Activated CD8-positive, alpha-beta memory T cell treated with anti-CD3 and anti-CD28 coated beads, Interleukin-2, amount 10 ng/mL, durations not matched to agents 7 days and 5 days (primary cell): ENCODE measurements at places on chromosomes 5 and 9. TPM values are rescaled to one million over a fixed set of nuclear protein-coding genes. Genes with fewer than 3 reads are reported as not detected.

The PSAT1 gene
- 72.8 TPM for total RNA-seq

- no peak overlapping the region for H3K27ac ChIP-seq
- no peak overlapping the region for H3K4me3 ChIP-seq
- DNase-seq, result no peak
- no peaks in the 10 kb centered on the region for H3K36me3 ChIP-seq
- no peaks in the 10 kb centered on the region for H3K4me1 ChIP-seq
These were observed 33.2 kb downstream of the CDH6 start for GRCh38 chr5:31226651-31227050.

The ADAMTS12 gene
- total RNA-seq, result not detected

GRCh38 chr9:137918331-137919094 lies 40.9 kb downstream of the CACNA1B start:
- no peak overlapping the region for H3K4me3 ChIP-seq
- no peak for DNase-seq
- no peak overlapping the region for H3K27ac ChIP-seq
- no peaks in the 10 kb centered on the region for H3K36me3 ChIP-seq

DNA sequence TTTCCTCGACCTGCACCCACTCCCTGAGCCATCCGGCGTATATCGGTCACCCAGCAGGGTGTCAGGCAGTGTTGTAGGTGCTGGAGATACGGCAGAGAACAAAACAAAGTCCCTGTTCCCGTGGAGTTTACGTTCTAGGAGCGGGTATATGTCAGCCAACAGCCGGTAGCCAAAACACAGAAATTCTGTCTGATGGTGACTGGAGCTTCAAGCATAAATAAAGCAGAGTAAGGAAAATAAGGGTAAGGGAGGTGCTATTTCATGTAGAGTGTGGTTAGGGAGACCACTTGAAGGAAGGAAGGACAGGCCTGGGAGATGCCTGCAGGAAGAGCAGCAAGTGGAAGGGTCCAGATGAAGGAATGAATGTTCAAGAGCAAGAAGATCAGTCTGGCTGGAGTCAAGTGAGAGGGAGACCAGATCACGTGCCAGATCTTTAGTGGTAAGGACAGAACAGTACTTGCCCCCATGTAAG lies 783 bp upstream of the ZFR start:
- peaks cover 31% of the 10 kb centered on the region for H3K4me1 ChIP-seq
- H3K27ac ChIP-seq, result no peak overlapping the region
- H3K36me3 ChIP-seq, result peaks cover 14% of the 10 kb centered on the region
- peaks cover 6% of the 10 kb centered on the region for H3K27me3 ChIP-seq
- H3K4me3 ChIP-seq, result peak overlapping the region; percentile 92

The PCDHA9 gene
- total RNA-seq, result not detected

DNA sequence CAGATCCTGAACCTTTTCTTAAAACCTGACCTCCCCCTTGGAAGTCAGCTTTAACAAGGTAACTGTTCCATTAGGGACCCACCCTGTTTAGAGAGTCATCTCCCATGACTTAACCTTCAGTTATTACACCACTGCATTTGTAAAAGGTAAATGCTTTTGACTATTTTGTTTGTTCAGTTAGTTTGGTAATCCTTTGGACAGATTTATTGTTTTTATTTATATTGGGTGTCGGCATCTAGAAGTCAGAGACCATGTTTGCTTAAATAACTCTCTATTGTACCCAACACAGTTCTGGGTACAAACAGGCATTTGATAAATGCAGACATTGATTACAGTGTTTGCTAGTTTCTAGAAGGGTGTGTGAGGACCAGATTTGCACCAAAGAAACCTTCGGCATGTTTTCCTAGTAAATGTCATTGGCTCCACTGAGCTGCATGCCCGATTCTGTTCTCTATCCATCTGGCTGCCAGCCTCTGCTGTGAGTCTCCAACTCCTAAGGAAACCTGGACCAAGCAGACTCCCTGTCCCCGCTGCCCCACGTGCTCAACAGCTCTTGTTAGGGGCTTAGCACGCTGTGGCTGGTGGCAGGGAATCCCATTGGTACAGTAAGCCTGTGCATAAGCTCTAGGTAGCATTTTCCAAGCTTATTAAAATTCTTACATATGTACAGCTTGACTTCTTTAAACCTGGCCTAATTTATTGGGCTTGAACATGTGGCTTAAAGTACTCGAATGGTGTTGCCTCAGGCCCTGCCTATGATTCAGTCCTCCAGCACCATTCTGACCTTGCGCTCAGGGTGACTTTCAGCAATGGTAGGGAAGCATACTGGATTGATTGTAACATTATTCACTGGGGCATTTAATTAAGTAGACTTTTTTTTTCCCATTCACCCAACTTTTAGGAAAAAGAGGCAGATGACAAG lies 6.6 kb downstream of the PCBD2 start:
- no peak overlapping the region for H3K4me3 ChIP-seq
- H3K27ac ChIP-seq, result no peak overlapping the region
- no peak for DNase-seq
- H3K27me3 ChIP-seq, result no peaks in the 10 kb centered on the region

The FCN2 gene
- total RNA-seq, result not detected

The PFDN1 gene
- total RNA-seq, result 48.9 TPM

The CEP72 gene
- 32.2 TPM for total RNA-seq

DNA sequence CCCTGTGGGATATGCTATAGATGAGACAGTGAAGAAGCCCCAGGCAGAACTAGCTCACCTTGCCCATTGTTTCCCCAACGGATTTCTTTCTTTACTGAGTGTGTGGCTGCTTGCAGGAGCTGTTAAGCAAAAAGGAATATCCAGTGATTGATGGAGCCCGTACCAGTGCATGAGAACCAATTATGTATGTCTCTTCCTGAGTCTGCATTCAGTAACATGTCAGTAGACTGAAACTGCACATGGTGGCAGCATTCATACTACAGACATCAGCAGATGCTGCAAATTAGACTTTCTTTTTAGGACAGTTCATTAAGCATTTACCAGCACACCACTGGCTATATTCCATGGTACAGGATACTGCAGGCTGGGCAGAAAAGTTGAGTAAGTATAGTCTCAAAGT lies 90.3 kb upstream of the PLCXD3 start:
- H3K4me1 ChIP-seq, result no peaks in the 10 kb centered on the region
- no peak for DNase-seq
- no peak overlapping the region for H3K4me3 ChIP-seq
- no peak overlapping the region for H3K27ac ChIP-seq
- H3K27me3 ChIP-seq, result no peaks in the 10 kb centered on the region
- no peaks in the 10 kb centered on the region for H3K36me3 ChIP-seq

The TMOD1 gene
- total RNA-seq, result 0.88 TPM

The PRRC1 gene
- 27.2 TPM for total RNA-seq

DNA sequence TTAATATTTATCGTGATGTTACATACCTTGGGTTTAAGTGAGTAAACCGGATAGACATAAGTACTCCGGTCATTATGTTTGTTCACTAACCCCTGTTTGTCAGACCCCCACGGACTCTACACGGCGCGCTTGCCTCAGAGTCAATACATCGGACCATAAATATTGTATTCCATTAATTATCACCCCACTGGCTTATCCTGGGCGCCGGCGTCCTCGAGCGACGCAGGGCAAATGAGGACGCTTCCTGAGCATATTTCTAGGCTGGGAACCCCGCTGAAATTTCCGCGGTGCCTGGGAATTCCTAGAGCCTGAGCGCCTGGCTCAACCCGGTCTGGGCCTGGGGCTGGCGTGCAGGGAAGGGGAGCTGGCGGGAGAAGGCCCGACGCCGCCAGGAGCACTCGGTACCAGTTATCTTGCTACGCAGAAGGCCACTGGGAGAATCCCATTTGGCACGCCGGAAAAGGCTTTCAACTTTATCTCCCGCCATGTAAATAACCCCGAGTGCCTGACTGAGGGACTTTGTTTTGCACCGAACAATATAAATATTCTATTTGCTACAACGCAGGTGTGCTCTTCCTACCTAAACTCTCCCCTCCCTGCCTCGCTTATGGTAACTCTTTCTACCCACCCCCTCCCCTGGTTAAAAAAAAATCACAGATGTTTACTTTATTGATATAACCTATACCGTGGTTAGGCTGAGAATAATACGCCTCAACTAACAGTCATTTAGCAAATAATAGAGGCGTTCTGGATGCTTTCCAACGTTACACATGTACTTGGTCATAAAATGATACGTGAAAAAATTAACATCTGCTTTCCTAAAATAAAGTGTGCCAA lies 19.4 kb downstream of the NR2F1 start:
- no peak for DNase-seq
- no peak overlapping the region for H3K27ac ChIP-seq
- no peak overlapping the region for H3K4me3 ChIP-seq

- no peaks in the 10 kb centered on the region for H3K4me1 ChIP-seq
- no peaks in the 10 kb centered on the region for H3K36me3 ChIP-seq
- H3K27ac ChIP-seq, result no peak overlapping the region
- H3K27me3 ChIP-seq, result peaks cover 12% of the 10 kb centered on the region
These were observed 9.9 kb downstream of the PAPPA start for GRCh38 chr9:116163293-116164055.

DNA sequence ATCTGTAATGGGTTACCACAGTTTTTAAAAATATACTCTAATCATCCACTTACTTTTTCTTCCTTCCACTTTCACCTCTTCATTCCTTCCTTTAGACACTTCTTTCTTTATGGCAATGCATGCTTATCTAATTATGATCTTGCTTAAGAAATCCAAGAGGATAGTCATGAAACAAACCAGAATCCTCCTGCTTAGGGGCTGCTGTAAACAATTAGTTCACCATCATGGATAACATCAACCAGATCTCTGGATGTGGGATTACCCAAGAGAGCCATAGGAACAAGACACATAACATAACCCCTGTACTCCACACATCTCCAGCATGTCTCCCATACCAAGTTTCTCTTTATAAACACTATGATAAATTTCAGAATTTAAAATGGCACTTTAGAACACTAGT lies 713.4 kb upstream of the PTPRD start:
- H3K4me1 ChIP-seq, result no peaks in the 10 kb centered on the region
- no peaks in the 10 kb centered on the region for H3K27me3 ChIP-seq
- H3K4me3 ChIP-seq, result no peak overlapping the region
- no peaks in the 10 kb centered on the region for H3K36me3 ChIP-seq
- no peak overlapping the region for H3K27ac ChIP-seq

The PDGFRB gene
- 53.3 TPM for total RNA-seq

The TMED9 gene
- total RNA-seq, result 99.9 TPM

DNA sequence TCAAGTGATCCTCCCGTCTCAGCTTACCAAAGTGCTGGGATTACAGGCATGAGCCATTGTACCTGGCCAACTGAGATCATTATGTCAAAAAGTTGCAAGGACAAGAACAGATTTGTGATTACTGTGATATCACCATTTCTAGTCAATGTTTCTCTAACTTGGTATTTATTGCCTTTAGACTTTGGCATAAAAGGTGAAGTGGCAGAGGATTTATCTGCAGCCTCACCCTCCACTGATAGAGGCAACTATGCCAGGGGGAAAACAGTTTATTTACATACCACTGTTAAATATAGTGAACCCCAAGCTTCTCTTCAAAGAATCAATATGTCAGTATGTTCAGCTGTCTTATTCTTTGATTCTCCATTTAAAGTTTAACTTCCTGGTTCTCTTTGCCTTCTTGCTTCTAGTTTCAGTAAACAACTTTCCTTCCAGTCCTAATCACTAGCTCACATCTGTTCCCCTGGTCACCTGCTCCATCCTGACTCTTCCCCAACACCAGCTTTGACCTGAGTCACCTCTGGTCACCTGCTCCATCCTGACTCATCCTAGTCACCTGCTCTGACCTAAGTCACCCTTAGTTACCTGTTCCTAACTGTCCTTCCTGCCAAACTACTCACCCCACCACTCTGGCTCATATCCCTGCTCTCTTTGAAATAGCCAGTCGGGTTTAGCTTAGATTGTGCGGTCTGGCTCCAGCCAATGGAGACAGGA lies 29.9 kb downstream of the SEMA6A start:
- DNase-seq, result no peak
- H3K27me3 ChIP-seq, result peaks cover 3% of the 10 kb centered on the region
- no peaks in the 10 kb centered on the region for H3K36me3 ChIP-seq
- H3K27ac ChIP-seq, result no peak overlapping the region

The CTSV gene
- total RNA-seq, result 0.38 TPM

DNA sequence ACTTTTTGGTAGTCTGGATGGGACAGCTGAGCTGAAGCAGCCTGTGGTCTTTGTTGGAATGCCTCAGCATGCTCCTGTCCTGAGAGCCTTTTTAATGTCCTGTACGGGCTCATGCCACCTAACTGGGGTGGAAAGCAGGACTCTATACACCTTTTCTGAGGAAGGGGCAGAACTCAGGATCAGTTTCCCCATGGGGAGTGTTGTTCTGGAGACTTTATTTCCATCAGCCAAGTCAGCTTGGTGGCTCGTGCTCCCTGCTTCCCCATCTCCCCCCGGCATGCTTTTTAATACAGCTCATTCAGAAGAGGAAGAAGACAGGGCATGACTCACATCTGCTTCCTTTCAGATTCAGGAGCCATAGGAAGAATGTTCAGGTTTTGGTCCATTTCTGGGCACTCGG lies 5.1 kb upstream of the SEPTIN8 start:
- H3K4me1 ChIP-seq, result peaks cover 18% of the 10 kb centered on the region
- no peaks in the 10 kb centered on the region for H3K36me3 ChIP-seq
- no peak overlapping the region for H3K27ac ChIP-seq
- H3K27me3 ChIP-seq, result peaks cover 33% of the 10 kb centered on the region

DNA sequence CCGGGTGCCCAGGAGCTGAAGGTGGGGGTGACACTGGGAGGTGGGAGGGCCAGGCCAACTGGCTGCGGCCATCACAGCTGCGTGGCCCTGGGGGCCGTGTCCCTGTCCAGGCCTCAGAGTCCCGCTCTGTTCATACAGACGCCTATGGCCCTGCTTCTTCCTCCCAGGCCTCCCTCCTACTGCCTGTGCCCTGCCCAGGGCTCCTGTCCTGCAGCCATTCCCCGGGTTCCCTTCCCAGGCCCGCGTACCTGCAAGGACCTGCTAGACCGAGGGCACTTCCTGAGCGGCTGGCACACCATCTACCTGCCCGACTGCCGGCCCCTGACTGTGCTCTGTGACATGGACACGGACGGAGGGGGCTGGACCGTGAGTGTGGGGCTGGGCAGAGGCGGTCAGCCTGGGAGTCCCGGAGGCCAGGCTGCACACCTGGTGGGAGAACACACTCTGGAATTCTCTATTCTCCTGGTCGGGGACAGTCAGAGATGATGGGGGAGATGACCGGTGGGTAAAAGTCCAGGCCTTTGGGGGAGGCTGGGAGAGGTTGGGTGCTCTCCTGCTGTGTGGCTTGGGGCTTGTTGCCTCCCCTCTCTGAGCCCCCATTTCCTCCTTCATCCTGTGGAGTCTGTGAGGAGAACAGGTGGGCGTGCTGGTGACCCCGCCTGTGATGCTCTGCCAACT lies 4.5 kb downstream of the FCN2 start:
- peaks cover 2% of the 10 kb centered on the region for H3K27me3 ChIP-seq
- no peak overlapping the region for H3K27ac ChIP-seq
- no peaks in the 10 kb centered on the region for H3K36me3 ChIP-seq
- DNase-seq, result peak; percentile 19
- no peaks in the 10 kb centered on the region for H3K4me1 ChIP-seq

The TMC1 gene
- not detected for total RNA-seq

DNA sequence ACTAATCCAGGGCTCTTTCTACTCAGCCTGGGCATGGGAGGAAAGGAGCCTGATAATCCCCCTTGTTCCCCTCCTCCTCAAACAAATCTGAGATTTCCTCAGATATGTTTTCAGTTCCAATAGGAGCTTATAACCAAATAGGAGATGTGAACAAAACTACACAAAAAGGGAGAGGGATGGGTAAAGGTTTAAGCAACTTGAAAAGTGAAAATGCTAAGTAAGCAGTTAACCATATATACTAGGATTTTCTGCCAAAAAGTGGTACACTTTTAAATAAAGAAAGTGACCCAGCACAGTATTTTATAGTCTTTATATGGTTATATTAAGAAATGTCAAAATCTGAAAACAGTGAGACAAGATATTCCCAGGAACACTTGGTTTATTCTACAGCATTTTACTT lies 275.7 kb downstream of the BNC2 start:
- no peaks in the 10 kb centered on the region for H3K4me1 ChIP-seq
- no peaks in the 10 kb centered on the region for H3K27me3 ChIP-seq
- no peaks in the 10 kb centered on the region for H3K36me3 ChIP-seq
- no peak for DNase-seq
- H3K27ac ChIP-seq, result no peak overlapping the region
- no peak overlapping the region for H3K4me3 ChIP-seq

The GPX3 gene
- not detected for total RNA-seq

The IFNA21 gene
- total RNA-seq, result not detected
